ENCODE measurements at places on chromosomes 3 and 15. TPM values are rescaled to one million over a fixed set of nuclear protein-coding genes. Genes with fewer than 3 reads are reported as not detected.

GRCh38 chr3:38089163-38089562 is 47.8 kb downstream of the ACAA1 start:
- no peak for DNase-seq

DNA sequence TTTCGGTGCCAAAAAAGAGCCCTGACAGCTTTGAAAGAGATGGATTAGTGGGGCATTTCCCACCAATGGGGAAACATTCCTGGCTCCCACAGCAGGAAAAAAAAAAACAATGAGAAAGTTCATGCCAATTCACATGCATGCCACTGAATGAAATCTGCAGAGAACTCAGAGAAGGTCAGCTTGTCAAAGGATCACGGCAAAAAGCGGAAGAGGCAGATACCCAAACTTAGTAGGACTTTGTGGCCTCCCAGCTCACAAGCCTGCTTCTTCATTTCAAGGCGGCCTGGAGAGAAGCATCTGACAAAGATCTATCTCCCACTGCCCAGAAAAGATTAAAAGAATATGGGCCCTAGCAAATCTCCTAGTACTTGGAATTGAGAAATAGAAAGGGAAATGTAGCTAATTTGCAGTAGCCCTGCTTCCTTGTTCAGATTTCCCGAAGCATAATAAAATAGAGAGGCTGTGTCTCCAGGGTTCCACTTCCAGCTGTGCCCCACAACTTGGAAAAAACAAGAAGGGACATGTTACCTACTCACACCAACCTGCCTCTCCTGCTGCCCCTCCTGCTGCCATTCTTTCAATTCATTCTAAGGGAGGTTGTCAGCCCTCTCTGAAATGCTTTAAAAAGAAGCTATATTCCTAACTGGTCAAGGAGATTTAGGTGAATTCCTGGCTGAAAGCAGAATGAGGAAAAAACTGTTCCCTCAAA is 170.4 kb downstream of the FHIT start:
- no peak for DNase-seq

RFT1 gene
- total RNA-seq = 24.1 TPM

DNA sequence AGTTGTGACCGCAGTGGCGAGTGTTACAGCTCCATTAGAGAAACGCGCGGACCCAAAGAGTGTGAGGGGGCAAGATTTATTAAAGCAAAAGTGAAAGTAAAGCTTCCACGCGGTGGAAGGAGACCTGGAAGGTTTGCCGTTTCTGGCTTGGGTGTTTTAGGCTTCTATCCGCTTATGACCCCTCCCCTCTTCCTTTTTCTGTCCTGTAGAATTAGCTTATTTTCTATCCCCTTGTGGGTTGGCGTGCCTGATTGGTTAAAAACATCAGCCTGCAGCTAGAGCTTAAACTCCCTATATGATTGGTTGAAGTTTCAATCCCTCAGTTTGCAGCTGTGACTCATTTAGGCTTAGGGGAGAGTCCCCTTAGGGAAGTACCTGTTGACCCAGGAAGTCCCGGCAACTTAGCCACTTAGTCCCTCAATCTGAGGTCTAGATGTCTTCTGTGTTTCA is 39.6 kb downstream of the C3orf38 start:
- DNase-seq = no peak

GRCh38 chr15:91853511-91853947 is at the start of gene SLCO3A1:
SLCO3A1 (plus strand) TSS chr15:91853708.
- peak; percentile 68 for DNase-seq

DNA sequence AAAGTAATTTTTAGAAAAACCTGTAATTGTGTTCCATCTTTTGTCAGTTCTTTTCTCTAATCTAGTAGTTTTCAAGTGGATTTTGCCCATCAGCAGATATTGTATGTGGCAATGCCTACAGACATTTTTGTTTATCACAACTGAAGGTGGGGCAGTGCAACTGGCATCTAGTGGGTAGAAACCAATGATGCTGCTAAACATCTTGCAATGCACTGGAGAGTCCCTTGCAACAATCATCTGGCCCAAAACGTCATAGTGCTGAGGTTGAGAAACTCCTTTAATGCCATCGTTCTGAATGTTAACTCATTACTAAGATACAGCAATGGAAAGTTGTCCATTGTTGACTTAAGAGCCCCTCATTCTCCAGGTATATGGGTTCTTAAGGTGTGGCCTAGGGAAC is 80.1 kb downstream of the BTD start:
- DNase-seq = no peak

GRCh38 chr15:38554354-38554753 is 10.3 kb downstream of the RASGRP1 start:
- DNase-seq = no peak

DNA sequence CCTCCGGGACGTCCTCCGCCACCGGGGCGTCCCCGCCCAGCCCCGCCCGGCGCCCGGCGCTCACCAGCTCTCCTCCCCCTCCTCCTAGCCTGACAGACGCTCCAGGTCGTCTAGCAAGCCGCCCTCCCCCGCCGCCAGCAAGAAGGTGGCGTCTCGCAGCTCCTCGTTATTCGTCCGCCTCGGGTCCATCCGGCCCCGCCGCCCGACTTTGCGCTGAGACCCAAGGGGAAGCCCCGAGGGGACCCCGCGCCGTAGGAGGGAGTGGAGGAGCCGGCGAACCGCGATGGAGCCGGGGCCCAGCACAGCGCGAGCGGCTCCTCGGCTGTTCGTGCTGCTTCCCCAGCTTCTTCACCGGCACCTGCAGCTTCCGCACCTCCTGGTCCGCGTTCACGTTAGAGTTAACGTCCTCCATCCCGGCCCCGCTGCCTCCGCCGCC is 26.3 kb upstream of the MTHFS start:
- DNase-seq = no peak

GRCh38 chr3:149366941-149367840 is 10.3 kb downstream of the TM4SF1 start:
- no peak for DNase-seq

CCDC80 gene
- total RNA-seq = 4.6 TPM

DNA sequence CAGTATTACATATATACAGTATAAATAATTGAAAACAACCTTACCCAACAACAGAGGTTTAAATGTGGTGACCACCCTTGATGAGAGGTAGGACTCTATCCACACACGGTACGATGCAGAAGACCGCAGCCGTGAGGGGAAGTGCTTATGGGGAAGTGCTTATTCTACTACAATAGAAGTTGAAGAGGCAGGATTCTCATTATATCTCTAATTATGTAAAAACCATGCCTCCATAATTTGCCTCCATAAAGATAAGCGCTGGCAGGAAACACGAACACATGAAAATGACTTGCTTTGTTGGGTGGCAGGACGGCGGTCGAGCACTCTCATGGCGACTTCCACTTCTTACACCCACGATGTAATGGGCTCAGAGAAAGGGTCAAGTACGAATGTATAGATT is 7.2 kb upstream of the MUC13 start:
- DNase-seq = no peak

DNA sequence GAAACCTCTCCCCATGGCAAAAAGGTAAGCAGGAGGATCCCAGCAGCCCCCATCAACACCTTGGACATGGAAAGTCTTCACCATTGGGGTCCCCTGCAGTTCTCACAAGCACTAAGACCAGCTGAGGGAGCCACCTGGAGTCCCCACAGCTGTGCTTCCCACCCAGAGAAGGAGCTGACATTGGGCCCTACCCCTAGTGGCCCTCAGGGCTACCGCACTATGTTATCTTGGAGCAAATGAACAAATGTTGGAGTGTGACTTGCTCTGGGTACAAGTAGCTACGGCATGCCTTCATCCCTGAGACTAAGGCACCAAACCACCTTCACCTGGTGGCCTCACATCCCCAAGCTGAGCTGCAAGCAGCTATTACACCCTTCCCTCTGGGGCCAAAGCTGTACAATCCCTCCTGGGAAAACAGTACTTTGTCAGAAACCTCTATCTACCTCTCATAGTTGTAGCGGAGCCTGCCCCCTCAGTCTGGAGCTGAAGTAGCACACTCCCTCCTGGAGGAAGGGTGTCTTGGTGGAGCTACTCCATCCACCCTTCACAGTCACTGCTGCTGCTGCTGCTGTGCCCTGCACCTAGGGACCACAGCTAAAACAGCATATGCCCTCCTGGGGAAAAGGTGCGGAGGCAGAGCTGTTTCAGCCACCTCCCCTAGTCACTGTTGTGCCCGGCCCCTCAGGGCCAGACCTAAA is 42.7 kb downstream of the SERP1 start:
- DNase-seq = peak; percentile 56
